ENCODE measurements at places on chromosomes 1 and 21. TPM values are rescaled to one million over a fixed set of nuclear protein-coding genes. Genes with fewer than 3 reads are reported as not detected.

The GREM2 gene
- total RNA-seq = not detected

GRCh38 chr1:163298365-163298764 lies 23.4 kb upstream of the NUF2 start:
- no peak for DNase-seq

- no peak for DNase-seq
Observed at GRCh38 chr1:209554761-209555611, 28.5 kb upstream of the CAMK1G start.

DNA sequence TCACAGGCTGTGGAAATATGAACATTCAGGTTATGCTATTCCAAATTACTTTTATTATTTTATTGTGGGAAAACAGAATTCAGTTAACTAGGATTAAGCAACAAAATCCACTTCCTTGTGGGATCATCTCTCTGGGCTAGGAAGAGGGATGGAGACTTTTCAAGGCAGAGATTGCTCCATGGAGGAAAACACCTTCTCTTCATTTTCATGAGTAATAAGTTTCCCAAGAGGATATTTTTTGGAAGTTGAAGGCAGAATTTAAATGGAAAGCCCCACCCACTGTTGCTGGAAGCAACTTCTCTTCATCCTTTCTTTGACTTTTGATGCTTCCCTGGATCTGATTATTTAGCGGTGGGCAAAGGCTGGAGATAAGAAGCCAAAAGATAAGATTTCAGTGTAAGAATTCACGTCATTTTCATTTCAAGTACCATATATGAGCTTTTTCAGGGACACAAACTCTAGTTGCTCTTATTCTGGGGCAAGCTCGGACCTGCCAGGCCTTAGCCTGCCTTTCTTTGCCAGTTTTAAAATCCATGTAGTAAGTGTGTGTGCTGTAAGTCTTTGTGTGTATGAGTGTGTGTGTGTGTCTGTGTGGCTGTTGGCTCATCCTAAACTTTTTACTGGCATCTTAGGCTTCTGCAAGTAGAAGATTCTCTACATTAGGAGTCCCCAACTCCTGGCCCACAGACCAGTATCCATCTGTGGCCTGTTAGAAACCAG lies 11.7 kb upstream of the IL24 start:
- DNase-seq = no peak

- no peak for DNase-seq
Observed at GRCh38 chr1:245748240-245748639, 593.5 kb downstream of the KIF26B start.
